Effector CD4-positive, alpha-beta T cell (primary cell): ENCODE measurements at places on chromosomes 5 and 9.

DNA sequence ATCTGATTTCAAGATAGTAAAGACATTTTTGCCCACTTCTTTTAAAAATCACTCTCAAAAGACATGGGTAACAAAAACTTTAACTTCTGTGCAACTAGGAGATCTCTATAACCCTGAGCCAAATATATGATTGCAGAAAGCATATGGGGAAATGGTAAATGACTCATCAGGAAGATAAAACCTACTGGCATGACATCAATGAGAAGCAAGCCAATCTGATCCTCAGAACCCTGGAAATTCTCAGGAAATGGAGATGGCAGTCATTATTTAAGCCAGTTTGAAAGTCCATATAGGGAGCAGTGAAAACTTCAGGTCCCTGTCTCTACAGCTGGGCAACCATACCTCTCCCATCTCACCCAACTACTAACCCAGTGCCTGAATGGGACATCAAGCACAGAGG, 249.7 kb upstream of the NREP start:
- DNase-seq, result no peak

DNA sequence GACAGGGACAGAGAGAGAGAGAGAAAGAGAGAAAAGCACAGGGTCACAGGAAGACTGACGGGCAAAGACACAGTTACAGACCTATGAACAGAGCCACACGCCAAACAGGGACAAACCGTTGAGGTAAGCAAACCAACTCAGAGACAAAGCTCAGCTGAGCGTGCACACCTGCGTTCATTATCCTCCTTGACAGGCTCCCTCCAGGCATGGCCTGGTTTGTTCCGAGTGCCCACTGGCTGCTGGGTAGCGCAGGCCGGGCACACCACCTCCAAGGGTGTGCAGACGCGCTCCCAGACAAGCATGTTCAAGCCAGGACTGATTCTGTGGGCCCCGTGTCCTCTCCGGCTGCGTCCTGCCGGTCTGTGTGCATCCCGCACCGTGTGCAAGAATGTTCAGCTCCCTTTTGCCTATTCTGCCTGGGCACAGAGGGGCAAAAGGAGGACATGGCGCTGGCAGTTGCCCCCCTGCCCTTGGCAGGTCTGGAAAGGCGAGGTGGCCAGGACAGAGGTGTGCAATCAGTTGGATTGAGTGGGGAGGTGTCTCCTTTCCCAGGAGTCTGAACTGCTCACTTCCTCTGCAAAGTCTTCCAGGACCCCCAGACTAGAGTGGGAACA, 467 bp upstream of the SMIM32 start:
- no peak for DNase-seq

DNA sequence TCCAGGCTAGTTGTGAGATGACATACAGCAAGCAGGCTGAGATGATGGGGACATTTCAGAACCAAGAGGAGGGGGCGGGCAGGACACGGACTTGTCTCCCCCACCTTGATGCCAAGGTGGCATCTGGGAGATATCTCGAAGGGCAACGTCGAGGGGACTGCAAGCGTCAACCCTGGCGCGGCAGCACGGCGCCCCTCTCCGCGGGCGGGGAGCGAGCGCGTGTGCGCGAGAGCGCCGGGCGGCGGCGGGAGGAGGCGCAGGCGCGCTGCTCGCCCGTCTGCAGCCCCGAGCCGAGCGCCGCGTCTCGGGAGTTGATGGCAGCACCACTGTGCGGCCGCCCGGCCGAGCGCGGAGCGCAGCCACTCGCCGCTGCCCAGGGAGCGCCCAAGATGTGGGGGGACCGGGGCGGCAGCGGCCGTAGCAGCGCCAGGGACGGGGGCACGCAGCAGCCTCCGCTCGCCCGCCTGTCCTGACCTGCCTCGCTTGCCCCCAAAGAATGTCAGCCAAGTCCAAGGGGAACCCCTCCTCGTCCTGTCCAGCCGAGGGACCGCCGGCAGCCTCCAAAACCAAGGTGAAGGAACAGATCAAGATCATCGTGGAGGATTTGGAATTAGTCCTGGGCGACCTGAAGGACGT, at the start of gene PRR16:
Gene PRR16 (plus strand): TSS at position 310 of the 636 bp plus-strand sequence.
- DNase-seq, result no peak

DNA sequence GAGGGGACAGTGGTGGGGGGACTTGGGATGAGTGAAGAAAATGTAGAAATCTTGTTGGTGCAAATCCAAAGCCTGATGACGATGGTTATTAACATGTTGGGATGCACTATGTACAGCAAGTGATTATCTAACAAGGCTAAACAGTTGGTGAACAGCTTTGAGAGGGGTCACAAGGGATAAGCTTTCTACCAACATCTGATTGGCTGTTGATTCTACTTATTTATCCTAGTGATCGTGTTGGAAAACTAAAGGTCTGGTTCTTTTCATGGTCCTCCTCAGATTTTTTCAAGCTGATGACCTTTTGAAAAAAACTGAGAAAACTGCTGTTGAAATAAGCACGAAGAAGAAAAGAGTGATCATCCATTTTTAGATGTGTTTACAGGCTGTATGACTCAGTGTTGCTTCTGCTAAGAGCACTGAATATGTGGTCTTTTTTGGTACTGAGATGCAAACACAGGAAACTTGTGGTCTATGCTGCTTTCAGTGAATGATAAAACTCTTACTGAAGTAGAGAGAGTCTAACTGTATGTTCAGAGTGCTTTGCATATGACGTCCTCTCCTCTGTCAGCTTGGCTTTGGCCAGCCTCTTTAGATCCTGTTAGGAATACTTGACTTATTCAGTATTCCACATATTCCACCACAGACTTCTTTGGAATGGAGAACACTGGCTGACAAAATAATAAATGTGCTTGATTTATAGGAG, 174.8 kb downstream of the SLF1 start:
- DNase-seq, result no peak

DNA sequence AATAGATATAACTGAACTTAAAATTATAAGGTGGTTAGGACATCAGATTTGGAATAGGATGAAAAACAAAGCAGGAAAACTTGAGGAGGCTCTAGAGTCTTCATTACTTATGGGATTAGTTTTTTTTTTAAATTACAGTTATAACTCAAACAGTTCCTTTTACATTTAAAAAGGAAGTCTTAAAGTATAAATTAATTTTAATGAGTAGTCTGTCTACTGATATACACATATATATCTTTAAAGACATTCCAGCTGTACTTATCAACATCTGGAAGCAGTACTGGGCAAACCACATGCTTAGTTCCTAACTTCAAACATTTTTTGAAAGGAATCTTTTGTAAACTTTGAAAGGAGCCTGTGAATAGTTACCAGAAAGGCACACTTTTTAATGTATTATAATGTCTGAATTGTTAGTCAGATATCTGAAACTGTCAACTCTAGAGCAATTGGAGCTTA, 6.0 kb downstream of the ACTBL2 start:
- no peak for DNase-seq

DNA sequence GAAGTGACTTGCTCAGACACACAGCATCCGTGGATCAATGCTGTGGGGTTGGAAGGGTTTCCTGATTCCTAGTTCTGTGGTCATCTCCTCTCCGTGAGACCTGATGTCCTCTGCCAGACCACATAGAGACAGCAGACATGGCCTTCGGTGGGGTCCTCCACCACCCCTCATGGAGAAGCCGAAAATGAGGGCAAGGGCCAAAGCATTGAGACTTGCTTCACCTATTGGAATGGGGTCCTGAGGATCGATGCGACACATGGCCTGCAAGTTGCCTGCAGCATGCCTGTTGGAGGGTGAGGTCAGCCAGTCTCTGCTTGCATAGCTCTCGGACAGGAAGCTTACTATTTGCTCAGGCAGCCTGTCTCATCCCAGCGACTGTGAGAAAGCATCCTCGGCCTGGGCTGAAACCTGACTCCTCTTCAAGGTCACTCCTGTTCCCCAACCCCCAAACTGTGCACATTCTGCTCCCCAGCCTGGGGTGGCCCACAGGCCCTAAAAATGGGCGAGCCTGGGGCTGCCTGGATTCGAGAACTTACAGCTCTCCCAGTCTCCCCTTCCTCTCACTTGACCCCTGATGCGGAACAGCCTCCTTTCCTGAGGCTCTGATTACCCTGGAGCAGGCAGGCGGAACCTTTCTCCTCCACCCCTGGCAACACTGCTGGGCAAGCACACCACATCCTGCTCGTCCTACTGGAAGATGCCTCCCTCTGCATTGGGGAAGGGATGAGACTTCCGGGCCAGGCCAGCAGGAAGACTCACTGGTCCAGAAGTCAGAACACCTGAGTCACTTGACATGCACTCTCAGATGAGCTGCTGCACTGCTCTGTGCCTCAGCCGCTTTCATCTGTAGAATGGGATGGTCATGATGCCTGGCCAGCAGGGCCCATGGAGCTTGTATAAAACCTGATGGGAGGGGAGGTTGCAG, 186.9 kb downstream of the RGS3 start:
- DNase-seq, result no peak

- no peak for DNase-seq
Measured at GRCh38 chr9:85421641-85422040, 320.1 kb downstream of the AGTPBP1 start.

DNA sequence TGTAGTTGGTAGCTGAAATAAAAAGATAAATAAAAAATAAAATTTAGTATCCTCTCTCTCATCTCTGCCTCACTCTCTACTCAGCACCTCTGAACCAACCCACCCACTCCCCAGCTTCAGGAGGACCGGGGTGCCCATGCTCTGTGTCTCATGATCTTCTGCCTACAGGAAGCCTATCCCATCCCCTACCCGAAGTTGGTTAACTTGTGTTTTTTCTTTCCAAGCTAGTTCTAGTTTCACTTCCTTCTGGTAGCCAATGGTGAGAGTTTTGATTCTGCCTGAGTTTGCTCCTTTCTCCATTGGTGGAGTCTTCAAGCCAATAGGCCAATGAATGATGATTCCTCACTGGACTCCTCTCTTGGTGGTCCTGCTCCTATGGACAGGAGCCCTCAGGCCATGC, 32.1 kb downstream of the SNX24 start:
- DNase-seq, result no peak

DNA sequence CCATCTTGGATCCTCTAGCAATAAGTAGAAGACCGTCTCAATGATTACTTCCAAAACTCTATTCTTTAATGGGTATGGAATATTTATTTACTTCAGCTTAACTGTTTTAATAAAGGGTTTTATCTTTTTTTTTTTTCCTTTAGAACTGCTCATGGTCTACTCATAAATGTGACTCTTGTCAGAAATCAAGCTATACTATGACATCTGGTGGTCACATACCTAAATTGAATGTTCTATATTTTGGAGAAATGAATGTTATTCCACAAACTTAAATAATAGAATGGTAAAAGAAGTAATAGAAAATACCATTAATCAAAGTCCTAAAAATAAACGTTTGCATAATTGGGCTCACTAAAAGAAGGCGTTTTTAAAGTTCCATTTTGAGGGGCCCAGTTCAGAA, 131.2 kb upstream of the PLCXD3 start:
- DNase-seq, result no peak

DNA sequence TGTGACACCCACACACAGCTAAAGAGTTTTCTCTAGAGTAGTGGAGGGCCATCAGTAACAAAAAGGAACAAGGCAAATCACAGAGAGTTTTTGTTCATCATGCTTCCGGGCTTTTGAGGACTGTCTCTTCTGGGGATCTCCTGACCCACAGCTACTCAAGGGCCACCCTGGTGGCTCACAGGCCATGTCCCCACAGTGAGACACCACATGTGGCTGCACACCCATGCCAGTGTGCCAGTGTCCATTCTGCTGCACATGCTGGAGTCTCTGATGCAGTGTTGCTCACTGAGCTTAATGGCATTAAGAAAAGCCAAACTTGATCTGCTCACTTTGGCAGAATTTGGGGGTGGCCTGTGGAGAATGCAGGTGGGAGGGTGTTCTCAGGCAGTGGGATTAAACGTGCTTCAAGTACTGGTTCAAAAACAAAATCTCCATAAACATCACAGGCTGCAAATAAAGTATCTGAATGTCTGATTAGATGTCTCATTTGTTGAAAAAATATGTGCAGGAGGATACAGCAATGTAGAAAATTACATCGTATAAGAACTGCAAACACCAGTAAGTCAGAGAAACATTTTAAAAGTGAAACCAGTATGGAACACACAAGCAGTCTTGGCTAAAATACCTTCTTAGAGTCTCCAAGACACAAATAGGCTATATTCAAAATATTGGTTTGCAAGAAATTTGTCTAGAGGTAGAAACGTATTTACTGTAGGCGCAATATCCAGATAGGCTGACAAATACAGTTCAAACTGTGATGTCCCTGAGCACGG, 11.0 kb downstream of the FREM1 start:
- DNase-seq, result no peak

GRCh38 chr9:137250329-137251193, 525 bp upstream of the STPG3 start:
- no peak for DNase-seq

DNA sequence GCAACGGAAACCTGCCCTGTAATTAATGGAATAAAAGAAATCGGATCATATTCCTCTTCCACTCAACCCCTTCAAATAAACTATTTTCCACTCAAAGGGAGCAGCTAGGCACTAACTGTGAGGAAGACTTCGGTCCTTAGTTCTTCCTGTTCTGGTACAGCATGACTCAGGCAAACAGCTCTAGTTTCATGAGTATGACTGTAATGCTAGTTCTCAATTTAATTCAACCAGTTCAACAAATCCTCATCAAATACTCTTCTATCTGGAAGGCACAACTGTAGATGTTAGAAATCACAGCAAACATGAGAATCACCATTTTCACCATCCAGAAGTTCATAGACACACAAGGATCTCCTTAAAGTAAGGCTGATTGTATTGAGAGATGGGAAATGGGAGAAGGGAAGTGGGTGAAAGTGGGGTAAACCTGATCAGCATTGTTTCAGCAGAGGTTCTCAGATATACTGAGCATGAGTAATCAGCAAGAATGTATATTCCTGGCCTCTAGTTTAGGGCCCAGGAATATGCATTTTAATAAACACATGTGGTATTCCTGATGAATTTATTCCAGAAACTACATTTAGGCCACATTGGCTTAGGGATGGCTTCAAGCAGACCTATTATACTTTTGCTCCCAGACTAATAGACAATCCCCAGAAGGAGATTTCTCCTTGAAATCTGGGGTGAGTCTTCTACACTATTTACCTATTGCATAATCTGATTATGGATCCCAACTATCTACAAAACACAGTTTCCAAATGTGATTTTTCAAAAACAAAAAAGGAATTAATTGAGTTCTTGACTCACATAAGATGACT, 141.1 kb upstream of the SLC12A2 start:
- no peak for DNase-seq

DNA sequence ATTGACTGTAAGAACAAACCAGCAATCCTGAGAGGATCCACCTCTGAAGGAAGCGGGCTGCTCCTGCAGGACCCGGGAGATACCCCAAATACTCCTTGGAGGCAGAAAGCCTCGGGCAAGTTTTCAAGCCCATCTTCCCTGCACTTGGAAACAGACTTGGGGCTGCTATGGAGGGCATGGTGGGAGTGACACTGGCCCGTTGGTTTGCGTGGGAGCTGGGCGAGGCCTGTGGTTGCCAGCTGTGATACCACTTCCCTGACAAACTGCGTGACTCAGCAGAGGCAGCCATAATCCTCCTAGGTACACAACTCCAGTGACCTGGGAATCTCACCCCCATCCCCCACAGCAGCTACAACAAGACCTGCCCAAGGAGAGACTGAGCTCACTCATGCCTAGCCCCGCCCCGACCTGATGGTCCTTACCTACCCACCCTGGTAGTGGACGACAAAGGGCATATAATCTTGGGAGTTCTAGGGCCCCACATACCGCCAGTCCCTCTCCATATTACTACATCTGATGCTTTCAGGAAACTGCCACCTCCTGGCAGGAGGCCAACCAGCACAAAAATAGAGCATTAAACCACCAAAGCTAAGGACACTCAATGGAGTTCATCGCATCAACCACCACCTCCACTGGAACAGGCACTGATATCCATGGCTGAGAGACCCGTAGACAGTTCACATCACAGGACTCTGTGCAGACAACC, 38.1 kb upstream of the VLDLR start:
- no peak for DNase-seq
